ENCODE measurements at places on chromosomes 7 and 10. TPM values are rescaled to one million over a fixed set of nuclear protein-coding genes. Genes with fewer than 3 reads are reported as not detected.

DNA sequence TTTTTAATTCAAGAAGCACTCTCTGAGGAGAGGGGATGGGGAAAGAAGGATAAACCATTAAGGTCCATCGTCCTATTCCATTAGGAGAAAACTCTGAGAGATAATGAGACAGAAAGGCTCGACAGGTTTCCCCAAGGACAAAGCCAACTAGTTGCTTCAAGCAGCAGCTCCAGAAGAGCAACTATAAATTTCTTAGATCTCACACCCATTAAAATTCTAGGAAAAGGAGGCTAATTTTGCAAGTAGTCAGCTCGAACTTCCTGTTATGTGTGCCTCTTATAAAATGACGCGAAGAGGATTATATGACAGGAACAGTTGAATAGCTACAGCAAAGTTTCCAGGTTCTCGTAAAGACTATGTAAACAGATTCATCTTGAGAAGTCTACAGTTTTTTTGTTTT is 52.0 kb upstream of the ST8SIA6 start:
- no peaks in the 10 kb centered on the region for H3K27me3 ChIP-seq
- no peak for DNase-seq
- H3K4me3 ChIP-seq, result no peak overlapping the region
- no peak overlapping the region for H3K27ac ChIP-seq
- no peaks in the 10 kb centered on the region for H3K36me3 ChIP-seq

DNA sequence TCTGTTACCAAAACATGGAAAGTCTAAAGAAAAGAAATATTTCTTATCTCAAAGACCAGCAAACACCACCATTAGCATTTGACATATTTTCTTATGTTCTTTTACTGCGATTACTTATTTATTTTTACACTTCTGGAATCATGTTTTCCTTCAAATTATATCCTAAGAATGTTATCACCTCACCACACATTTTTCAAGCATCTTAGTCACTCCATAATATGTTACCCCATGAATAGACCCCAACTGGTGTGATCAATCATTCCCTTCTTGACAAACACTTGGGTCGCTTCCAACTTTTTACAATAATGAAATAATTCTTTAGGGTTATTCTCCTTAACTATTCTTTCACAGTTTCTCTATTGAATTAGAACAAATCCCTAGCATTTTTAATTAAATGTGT is 67.4 kb downstream of the AMPH start:
- no peaks in the 10 kb centered on the region for H3K36me3 ChIP-seq
- no peak overlapping the region for H3K27ac ChIP-seq
- H3K27me3 ChIP-seq, result no peaks in the 10 kb centered on the region
- no peak for DNase-seq

- H3K27me3 ChIP-seq, result no peaks in the 10 kb centered on the region
- H3K36me3 ChIP-seq, result no peaks in the 10 kb centered on the region
- no peak overlapping the region for H3K4me3 ChIP-seq
- H3K4me1 ChIP-seq, result no peaks in the 10 kb centered on the region
- no peak overlapping the region for H3K27ac ChIP-seq
Measured at GRCh38 chr10:116753759-116754158, 11.4 kb upstream of the HSPA12A start.

Gene SLC26A3
- total RNA-seq, result 0.25 TPM

Data from kidney (tissue), 22 donors.